ENCODE measurements at places on chromosomes 1 and 21.
A peak's percentile ranks its signal among the peaks of the same experiment; 100 is the strongest.

DNA sequence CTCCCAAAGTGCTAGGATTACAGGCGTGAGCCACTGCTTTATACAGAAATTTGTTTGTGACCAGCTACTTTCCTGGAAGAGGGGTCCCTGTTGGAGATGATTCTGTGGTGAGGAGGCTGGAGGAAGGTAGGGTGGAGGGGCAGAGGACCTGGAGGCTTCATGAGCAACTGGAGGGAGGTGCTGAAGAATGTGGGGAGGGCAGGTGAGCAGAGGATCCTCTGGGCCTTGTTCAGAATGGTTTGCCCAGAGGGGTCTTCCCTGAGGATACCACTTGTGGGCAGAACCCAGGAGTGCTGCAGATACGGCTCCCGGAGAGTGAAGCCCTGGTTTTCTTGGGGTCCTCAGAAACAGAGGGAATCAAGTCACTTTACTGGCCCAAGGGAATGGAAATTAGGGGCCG is 67.2 kb upstream of the WDR26 start:
- no peaks in the 10 kb centered on the region for H3K27me3 ChIP-seq
- peaks cover 44% of the 10 kb centered on the region for H3K4me1 ChIP-seq
- no peak overlapping the region for H3K27ac ChIP-seq
- H3K36me3 ChIP-seq, result no peaks in the 10 kb centered on the region
- H3K4me3 ChIP-seq, result no peak overlapping the region

- no peak for DNase-seq
- peak overlapping the region; percentile 69 for H3K27ac ChIP-seq
- H3K4me1 ChIP-seq, result peaks cover 10% of the 10 kb centered on the region
- H3K4me3 ChIP-seq, result no peak overlapping the region
Measured at GRCh38 chr1:9196129-9197040, 38.2 kb upstream of the H6PD start.

DNA sequence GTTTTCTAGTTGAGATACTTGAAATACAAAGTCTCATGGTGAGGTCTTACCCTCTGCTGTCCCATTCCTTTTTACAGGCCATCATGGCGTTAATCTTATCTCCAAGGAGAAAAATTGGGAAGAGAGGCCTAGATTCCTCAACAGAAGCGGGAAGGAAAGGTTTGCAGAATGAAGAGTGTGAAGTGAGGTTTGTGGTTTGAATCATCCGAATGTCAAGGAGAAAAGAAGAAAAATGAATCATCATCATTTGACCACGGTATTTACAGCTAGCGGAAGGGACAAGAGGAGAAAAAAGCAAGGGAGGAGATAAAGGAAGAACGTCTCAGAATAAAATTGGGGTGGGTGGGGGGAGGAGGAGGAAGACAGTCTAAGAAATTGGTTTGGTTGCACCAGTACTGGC is 935 bp upstream of the COG2 start:
- H3K36me3 ChIP-seq, result no peaks in the 10 kb centered on the region
- no peak for DNase-seq
- no peaks in the 10 kb centered on the region for H3K27me3 ChIP-seq

DNA sequence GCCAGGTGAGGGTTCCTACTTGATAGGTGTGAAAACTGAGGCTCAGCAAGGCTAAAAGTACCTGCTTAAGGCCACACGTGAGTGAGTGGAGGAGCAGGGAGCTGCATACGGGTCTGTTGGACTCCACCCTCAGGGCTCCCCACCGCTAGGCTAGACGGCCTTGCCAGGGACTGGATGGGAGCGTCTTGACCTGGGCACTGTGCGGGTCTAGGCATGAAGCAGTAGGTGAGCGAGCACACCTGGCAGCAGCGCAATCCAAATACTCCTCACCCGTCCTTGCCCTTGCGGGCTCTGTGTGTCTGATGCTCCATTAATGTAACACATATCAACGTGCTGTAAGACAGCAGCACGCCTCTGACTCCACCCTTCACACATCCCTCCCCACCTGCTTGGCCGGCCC is 94.0 kb downstream of the LACTBL1 start:
- H3K4me1 ChIP-seq, result no peaks in the 10 kb centered on the region
- no peak overlapping the region for H3K4me3 ChIP-seq
- DNase-seq, result no peak
- H3K27ac ChIP-seq, result no peak overlapping the region
- H3K27me3 ChIP-seq, result no peaks in the 10 kb centered on the region
- no peaks in the 10 kb centered on the region for H3K36me3 ChIP-seq

Measured in upper lobe of left lung (tissue), 6 donors.